ENCODE measurements at places on chromosomes 6 and 20. TPM values are rescaled to one million over a fixed set of nuclear protein-coding genes. Genes with fewer than 3 reads are reported as not detected.

The HTR1E gene
- 3.7 TPM for total RNA-seq

The EMILIN3 gene
- total RNA-seq = 3.5 TPM

The VIP gene
- total RNA-seq = 3.0 TPM

The CGA gene
- total RNA-seq = not detected

The THBS2 gene
- 14.1 TPM for total RNA-seq

The PTPRT gene
- 41.5 TPM for total RNA-seq

The BCAS1 gene
- total RNA-seq = 11.8 TPM

The SPATA25 gene
- 1.6 TPM for total RNA-seq

The KCNK15 gene
- not detected for total RNA-seq

The NQO2 gene
- 14.5 TPM for total RNA-seq
